ENCODE measurements at places on chromosomes 13 and 19.

DNA sequence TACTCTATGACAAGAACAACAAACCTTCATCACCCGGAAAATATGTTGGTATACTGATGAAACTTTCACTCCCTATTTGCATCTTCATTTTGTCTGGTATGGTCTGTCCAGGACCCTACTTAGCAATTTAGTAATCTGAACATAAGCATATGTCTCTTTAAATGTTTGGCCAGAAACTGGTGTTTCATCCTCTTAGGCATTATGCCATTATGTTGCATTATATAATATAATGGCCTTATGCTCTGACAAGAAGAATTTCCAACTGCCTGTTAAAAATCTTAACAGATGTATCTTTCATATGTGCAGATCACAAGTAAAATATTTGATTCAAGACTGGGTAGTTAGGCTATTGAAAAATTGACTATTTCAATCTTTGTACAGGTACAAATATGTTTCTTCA is 610.6 kb upstream of the PRR20A start:
- no peak for DNase-seq

GRCh38 chr13:97023117-97023516 is 28.8 kb upstream of the OXGR1 start:
- DNase-seq: no peak

GRCh38 chr13:49367640-49368422 is 76.0 kb downstream of the CAB39L start:
- peak; percentile 14 for DNase-seq

- DNase-seq: no peak
Observed at GRCh38 chr13:103000157-103000556, 66.1 kb downstream of the SLC10A2 start.

DNA sequence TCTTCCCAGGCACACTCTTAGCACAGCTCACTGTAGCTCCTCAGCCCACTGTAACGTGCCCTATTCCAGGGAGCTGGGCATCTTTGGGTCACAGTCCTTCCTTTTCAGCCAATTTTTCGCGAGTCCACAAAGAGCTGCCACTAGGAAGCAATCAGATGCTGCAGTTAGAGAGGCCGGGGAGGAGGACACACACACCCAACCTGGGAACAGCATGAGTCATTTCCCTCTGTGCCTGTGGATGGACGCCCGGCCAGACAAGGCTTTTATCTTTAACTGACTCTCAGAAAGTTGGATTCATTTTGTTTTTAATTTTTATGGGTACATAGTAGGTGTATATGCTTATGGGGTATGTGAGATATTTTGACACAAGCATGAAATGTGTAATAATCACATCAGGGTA is 918.6 kb downstream of the UQCRFS1 start:
- peak; percentile 79 for DNase-seq

All from AG08395 (cell line).